ENCODE measurements at places on chromosomes 1 and 21.

GRCh38 chr1:56376188-56376984 lies 203.0 kb downstream of the PLPP3 start:
- no peak for DNase-seq

DNA sequence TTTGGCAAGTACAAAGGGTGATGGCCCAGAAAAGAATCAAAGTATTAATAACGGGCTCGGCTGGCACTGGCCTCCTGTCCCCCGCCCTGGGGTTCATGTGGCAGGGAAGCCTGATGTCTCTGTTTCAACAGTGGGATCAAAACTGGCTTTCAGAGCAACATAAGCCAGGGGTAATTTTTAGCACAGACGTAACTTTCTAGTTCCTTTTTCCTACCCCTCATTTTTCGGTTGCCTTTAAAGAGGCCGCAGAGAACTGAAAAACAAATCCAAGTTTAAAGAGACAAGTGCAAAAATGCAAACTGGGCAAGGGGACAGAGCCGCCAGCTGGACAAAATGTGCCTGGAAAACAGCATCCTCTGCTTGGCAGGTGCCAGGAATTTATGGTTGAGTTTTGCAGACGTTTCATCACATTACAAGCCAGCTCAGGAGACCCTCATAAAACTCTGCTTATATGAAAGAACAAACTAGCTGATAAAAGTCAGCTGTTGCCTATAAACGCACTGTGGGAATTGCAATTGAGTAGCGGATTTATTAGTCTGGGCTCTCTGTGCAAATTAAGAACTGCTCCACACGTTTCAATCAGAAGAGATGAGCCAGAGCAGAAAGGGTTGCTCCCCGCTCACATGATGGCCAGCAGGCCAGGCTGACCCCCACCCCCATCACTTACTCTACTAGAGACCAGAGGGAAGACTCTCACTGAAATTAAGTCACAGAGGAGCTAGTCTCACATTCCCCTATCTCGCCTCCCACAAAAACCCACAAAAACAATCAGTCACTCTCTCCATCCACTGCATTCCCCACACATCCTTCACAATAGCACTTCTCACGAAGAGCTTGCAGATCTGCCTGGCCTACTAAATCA lies 15.8 kb upstream of the CDCA8 start:
- no peak for DNase-seq

GRCh38 chr1:14884614-14885175 lies 268.9 kb upstream of the TMEM51 start:
- DNase-seq = no peak

DNA sequence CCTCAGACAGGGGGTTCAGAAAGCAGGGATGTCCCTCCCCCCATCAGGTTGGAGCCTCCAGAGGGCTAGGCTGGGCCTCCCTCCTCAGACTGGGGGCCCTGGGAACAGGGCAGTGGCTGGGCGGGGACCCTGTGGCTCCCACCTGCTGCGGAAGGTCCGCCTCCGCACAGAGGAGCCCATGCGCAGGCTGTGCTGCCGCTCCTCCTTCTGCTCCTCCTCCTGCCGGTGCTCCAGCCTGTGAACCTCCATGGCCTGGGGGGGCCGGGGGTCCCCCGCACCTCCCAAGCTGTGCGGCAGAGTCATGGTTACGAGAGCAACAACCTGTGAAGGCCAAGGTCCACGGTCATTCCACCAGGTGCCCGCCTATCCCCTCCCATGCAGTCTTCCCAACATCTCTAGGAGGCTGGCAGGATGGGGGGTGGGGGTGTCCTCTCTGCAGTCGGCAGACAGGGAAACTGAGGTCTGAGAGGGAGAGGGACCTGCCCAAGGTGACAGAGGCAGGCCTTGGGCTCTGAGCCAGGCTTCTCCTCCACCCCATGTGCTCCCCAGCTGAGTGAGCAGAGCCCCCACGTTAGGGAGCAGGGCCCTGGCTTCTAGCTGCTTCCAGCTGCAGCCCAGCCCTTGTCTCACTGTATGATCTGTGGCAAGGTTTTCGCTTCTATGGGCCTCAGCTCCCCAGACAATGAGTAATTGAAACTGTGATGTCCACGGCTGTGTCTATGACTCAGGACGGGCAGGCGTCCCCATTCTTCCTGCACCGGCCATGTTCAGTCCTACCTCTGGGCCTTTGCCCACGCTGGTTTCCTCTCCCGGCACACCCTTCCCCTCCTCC lies 3.4 kb downstream of the MYOM3 start:
- DNase-seq = no peak

GRCh38 chr1:35936838-35937237 lies 5.9 kb downstream of the AGO3 start:
- no peak for DNase-seq
